ENCODE measurements at places on chromosomes 6 and 20.

DNA sequence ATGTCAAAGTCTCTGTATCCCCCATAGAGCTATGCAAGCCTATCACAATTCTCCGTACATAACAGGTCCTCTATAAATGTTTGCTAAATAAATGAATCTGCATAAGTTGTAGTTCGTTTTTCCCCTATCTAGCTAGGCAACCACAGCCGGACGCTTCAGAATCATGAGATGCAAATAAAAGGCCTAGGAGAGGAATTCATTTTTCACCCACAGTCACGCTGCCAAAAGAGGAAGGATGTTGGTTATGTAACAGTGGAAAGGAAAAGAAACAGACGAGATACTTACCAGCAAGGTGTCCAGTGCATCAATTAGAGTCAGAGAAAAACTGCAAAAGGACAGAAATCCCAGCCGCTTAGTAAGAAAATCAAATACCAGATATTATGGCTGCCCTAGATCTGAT is 2.4 kb downstream of the EDEM2 start:
- DNase-seq = peak; percentile 40

GRCh38 chr6:7391151-7391550 is 1.5 kb downstream of the RIOK1 start:
- no peak for DNase-seq

DNA sequence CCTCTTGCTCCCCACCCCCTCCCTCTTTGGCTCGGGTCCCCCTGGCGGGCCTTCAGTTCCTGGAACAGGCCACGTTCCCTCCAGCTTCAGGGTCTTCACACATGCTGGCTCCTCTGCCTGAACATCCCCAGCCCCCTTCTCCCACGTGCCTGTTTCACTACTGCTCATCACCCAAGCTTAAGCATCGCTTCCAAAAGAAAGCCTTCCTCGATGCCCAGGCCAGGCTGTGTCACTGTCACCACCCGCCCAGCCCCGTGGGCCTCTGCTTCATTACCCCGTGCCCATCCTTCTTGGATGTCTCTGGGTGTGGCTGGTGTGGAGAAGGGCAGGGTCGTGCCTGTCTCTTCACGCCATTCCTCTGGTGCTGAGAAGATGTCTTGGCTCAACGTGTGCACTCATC is 2.8 kb downstream of the DLGAP4 start:
- no peak for DNase-seq

GRCh38 chr6:134347885-134348805 is 30.2 kb upstream of the SGK1 start:
- no peak for DNase-seq

GRCh38 chr20:59386809-59387208 is 86.4 kb downstream of the EDN3 start:
- no peak for DNase-seq

- DNase-seq = no peak
Measured at GRCh38 chr6:37175332-37176267, 5.6 kb downstream of the PIM1 start.

DNA sequence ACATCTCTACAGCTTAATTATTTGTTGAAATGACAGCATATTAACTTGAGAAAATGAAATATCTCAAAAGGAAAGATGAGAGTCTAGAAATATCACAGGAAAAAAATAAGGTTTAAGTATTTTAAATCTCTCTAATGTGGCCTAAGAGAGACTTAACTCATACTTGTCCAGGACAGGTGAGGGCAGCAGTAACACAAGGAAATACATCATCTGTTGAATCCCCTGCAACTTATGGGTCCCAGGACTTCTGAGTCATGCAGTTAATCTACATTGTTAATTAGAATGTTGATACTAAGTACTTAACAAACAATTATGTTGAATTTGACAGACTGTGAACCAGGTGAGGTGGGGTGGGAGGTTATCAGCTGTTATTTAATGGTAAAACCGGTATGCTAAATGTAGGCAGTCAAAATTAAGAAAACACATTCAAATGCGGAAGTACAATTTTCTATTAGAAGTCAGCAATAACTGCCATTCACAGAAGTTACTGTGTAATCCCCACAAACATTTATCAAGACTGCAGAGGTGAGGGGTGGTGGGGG is 87.9 kb downstream of the CEP57L1 start:
- DNase-seq = no peak

Data from CD8-positive, alpha-beta T cell (primary cell).